ENCODE measurements at places on chromosomes 7 and 10.
A peak's percentile ranks its signal among the peaks of the same experiment; 100 is the strongest.

DNA sequence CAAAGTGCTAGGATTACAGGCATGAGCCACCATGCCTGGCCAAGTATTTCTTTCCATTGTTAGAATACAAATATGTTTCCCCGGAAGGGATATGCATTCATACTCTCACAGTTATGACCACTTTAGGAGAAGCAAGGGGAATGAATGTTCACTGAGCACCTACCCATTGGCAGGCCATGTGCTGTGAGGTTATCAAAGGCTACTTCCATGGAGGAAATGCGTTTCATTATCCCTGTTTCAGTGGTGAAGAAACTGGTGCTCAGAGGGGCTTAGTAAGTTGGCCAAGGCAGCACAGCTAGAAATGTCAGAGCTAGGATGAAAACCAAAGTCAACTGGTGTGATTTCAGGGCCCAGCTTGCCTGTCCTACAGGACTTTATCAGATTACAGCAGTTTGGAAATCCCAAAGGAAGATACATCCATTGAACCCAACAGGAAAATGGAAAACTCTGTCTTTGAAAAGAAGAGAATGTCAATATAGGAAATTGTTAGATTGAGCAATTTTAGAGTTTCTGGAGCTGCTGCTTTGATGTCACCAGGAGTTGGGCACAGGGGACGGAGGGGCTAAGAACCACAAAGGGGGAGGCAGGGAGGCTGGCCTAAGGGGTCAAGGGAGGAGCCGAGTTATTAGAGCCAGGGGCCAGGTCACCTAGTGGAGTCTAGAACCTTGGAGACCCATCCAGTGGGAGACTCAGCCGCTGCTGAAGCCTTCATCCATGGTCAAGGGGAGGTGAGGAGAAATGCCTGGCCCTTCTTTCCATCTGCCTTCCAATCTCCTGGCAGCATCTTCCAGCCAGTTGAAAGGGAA, 319.8 kb downstream of the FRMD4A start:
- no peak for DNase-seq

- no peak for DNase-seq
Observed at GRCh38 chr7:116647290-116647689, 24.7 kb upstream of the MET start.

- no peak for DNase-seq
Observed at GRCh38 chr7:127667759-127668530, 16.0 kb downstream of the SND1 start.

- no peak for DNase-seq
Observed at GRCh38 chr7:610531-611280, 91.1 kb upstream of the PDGFA start.

- no peak for DNase-seq
Observed at GRCh38 chr10:13054844-13055243, 45.1 kb upstream of the OPTN start.

DNA sequence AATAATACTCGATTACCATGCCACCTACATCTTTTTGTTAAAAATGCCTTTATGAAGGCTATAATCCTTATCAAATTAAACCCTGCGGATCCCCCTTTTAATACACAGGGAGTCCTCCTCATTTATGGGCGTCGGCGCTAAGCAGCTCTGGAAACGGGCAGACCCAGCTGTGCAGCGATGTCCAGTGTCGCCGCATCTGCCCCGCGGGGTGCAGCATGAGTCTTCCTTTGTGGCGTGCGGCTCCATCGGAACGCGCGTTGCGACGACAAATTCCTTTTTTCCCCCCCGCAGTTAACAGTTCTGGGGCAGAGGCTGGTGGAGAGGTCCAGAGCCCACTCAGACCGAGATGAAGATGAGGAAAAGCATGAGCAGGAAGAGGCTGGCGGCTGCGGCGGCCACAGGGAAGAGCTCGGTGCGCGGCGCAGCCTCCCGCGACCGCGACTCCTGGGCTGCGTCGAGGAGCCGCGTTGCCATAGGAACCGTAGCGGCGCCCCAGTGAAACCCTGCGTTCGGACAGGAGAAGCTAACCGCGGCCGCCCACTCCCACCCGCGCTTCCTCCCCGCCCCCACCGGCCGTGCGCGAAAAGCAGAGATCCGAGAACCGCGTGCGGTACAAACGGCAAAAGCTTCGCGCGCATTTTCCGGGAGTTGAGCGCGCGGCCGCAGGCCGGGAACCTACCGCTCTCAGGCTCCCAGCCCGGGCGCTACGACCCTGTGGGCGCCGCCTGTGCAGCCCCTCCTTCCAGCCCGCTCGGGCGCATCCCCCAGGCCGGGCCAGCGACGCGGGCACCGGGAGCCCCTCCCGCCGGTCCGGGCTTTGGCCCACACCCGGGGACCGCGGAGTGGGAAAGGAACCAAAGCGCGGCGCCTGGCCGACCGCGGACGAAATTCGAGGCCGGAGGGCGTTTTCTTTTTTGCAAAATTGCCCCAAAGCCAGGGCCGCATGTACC, 130.6 kb downstream of the SPAG6 start:
- peak; percentile 54 for DNase-seq

- DNase-seq: no peak
Observed at GRCh38 chr10:114552050-114552449, 106.0 kb downstream of the ABLIM1 start.

DNA sequence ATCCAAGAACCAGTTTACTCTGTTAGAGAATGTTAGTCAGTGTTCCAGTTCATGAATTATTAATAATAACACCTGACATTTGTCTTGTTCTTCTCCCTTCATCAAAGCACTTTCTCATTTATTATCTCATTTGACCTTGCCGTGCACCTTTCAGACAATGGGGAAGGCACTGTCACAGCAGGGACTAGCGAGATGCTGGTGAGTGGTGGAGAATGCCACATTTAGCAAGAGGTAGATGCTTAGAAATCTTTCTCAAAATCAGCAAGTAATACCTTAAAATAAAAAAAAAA, 34.2 kb upstream of the XRCC2 start:
- no peak for DNase-seq

DNA sequence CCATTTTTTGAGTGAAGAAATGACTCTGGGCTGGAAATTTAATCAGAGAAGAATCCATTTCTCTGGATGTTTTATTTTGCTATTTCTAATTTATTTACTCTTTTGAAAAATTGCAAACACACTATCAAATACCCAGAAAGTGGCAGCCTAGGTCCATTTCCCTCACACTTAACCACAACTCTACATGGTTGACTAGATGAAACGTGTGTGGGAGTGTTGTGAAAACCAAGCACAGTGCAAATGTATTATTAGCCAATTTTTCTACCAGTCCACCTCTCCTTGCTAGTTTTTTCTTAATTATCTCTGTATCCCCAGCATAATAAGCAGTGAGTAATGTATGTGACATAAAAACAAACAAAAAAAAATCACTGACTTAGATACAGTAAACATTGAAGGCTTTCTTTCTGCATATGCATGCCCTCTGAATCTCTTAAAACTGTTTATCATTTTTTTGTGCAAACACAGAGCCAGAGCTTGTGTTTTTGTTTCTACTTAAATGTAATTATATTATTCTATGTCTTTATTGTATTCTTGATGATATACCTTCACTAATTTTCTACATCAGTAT, 30.9 kb downstream of the SCIN start:
- DNase-seq: no peak

DNA sequence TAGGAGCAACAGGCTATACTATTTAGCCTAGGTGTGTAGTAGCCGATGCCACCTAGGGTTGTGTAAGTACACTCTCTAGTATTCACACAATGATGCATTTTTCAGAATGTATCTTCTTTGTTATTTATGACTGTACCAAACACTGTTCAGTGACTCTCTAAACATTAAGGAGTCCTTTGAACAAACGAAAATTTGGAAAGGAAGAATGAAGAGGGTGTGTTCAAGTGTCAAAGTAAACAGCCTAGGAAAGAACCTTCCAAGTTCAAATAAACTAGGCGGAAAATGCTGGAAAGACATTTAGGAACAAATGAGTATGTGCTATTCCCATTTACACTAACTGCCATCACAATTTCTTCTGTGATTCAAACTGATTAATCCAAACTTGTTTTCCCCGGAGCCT, 142.4 kb downstream of the CHCHD3 start:
- no peak for DNase-seq
